NCI-H2029 (cell line): ENCODE measurements at places on chromosomes 7 and 10.

DNA sequence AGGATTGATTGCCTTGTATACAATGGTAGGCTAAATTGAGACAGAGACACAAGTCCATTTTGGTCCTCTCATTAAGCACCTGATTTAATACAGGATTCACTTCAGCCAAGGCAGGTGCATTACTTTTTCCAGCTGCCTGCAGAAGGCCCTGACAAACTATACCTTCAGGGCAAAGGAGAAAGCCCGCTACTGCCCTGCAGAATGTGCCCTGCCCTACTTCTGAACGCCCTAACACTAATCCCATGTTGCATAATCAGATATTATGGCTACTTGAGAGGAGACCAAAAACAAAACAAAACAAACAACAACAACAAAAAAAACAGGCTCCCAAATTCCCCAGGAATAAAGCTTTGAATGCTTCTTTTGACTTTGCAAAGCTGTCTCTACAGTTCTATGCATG, 116.9 kb upstream of the ABI1 start:
- no peak for DNase-seq

DNA sequence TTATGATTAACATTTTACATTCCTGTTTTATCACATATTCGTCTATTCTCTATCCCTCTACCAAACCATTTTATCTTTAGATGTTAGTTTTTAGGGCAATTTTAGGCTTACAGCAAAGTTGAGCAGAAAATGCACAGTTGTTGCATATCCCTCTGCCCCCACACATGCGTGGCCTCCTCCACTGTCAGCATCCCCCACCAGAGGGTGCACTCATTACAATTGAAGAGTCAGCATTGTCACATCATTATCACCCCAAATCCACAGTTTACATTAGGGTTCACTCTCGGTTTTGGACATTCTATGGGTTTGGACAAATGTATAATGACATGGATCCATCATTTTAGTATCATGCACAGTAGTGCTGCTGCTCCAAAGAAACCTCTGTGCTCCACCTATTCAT, 86.4 kb downstream of the WDR37 start:
- DNase-seq = no peak

DNA sequence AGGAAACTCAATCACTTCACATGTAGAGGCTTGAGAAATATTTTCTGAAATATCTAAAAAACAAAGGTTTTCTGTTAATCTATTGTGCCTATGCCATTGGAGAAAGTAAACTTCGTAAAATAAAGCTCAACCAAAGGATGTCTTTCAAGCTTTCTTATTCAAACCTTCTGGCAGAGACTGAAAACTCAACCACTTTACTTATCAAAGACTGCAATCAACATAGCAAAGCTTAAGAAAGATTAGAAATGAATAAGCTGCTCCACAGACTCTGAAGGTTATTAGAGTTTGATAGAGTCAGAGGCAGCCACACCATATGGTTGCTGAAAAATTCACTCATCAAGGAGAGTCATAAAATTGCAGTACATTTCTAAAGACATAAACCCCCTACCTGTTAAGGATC, 245.8 kb upstream of the MEOX2 start:
- no peak for DNase-seq

GRCh38 chr7:98869597-98870120, at the start of gene TMEM130:
TMEM130 (minus strand) TSS chr7:98870014; CDS start chr7:98869861, 153 bp downstream.
- DNase-seq = no peak

- peak; percentile 46 for DNase-seq
Observed at GRCh38 chr7:91397612-91398011, 133.4 kb downstream of the FZD1 start.

- DNase-seq = no peak
Observed at GRCh38 chr7:125195156-125195555, 265.5 kb upstream of the POT1 start.
